Mucosa of gallbladder (tissue), 1 donor: ENCODE measurements at places on chromosomes 3 and 15. TPM values are rescaled to one million over a fixed set of nuclear protein-coding genes. Genes with fewer than 3 reads are reported as not detected.

DNA sequence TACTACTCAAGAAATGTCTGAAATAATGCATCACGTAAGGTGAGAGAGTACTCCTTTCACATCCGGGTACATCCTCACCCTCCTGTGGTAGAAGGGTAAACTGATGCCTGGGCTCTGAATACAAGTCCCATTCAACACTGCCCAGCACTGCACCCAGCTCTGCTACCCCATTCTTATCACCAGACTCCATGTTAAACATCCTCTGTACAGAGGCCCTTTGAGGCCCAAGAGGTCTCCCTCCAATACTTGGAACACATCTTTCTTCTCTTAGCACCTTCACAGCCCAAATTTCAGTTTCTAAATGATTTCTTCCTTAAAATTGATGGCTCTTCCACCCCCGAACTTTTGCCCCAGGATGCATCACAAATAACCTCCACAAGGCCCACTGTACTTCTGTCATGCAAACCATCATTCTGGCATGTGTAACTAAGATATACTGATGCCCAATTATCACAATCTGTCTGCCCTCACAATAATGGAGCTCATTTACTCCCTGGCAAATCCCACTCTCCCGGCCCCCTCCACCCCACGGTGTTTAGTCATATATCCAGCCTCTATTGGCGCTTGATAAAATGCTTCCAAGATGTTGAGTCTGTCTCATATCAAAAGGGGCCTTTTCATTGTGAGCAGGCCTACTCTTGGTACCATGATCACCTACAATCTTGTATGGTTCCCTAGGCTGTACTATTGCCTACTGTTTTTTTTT, 12.6 kb upstream of the GPX1 start:
- no peak for DNase-seq

- no peak for DNase-seq
These were observed 1213.9 kb downstream of the OTOL1 start for GRCh38 chr3:162710332-162711112.

- DNase-seq = no peak
These were observed 486 bp downstream of the LSG1 start for GRCh38 chr3:194671511-194671899.

DNA sequence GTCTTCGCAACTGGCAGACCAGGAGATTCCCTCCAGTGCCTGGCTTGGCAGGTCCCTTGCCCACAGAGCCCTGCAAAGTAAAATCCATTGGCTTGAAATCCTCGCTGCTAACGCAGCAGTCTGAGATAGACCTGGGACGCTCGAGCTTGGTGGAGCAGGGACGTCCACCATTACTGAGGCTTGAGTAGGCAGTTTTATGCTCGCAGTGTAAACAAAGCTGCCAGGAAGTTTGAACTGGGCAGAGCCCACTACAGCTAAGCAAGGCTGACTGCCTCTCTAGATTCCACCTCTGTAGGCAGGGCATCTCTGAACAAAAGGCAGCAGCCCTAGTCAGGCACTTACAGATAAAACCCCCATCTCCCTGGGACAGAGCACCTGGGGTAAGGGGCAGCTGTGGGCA, 205.0 kb upstream of the MME start:
- no peak for DNase-seq

GRCh38 chr15:88385078-88385700, 82.0 kb downstream of the MRPL46 start:
- DNase-seq = no peak

- no peak for DNase-seq
These were observed 183.9 kb downstream of the SHQ1 start for GRCh38 chr3:72664184-72664975.

- no peak for DNase-seq
These were observed 5.3 kb downstream of the ZNF501 start for GRCh38 chr3:44734646-44735168.

DNA sequence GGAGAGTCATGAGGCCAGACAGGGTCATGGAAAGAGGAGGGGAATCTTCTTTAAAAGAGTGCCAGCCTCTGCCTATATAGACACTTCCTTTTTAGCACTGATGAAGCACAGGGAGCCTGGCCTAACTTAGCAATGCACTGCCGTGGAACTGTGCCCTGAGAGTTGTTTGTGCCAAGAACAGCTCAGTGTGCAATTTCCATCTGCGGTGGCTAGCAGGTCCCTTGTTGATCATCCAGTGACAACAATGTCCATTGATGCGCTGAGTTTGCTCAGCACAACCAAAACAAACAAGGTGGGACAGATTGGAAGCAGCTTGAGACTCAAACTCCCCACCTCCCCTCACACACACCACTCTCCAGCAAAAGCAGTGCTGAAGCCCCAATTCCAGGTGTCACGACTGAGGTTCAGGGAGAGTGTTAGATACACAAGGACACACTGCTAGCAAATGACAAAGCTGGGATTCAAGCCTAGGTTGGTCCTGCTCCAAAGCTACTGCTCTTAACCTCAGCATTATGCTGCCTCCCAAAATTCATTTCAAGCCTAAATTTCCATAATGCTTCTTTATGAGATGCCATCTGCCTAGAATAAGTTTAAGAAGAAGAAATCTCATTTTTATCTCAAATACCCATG, 316.6 kb upstream of the UBE2E2 start:
- no peak for DNase-seq

GRCh38 chr3:177195242-177195991, 1.9 kb downstream of the TBL1XR1 start:
- DNase-seq = no peak

- no peak for DNase-seq
These were observed 56.1 kb upstream of the C3orf49 start for GRCh38 chr3:63762934-63763550.

- DNase-seq = no peak
These were observed 45.8 kb downstream of the CEP152 start for GRCh38 chr15:48765022-48765421.

- no peak for DNase-seq
These were observed 7.3 kb upstream of the FURIN start for GRCh38 chr15:90860942-90861675.

DNA sequence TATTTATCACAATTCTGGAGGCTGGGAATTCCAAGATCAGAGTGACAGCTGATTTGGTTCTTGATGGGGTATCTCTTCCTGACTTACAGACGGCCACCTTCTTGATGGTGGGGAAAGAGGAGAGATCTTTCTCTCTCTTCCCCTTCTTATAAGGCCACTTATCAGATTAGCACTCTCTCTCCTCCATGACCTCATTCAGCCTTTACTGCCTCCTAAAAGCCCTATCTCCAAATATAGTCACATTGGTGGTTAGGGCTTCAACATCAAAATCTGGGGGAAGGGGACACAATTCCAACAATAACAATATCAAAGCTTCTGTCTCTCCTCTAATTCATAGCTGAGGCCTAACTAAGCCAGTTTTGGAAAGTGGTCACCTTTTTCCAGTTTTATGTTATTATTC, 91.7 kb upstream of the MBNL1 start:
- no peak for DNase-seq

DNA sequence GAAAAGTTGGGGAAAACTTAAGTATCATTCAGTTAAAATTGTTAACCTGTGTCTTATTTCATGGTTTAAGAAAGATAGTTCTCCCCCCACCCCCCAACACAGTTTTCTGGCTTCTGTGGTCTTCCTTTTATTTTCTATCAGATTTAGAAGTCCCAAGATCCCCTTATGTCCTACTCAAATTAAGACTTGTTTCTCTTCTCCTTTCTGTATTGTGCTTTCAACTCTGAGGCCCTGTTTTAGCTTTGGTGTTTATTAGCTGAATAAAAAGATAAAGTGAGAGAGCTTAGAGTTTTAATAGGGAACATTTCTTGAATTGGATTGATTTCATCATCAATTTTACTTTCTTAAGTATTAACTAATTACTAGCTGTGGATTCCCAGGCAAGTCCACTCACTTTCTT, 62.6 kb downstream of the AKAP13 start:
- DNase-seq = no peak

DNA sequence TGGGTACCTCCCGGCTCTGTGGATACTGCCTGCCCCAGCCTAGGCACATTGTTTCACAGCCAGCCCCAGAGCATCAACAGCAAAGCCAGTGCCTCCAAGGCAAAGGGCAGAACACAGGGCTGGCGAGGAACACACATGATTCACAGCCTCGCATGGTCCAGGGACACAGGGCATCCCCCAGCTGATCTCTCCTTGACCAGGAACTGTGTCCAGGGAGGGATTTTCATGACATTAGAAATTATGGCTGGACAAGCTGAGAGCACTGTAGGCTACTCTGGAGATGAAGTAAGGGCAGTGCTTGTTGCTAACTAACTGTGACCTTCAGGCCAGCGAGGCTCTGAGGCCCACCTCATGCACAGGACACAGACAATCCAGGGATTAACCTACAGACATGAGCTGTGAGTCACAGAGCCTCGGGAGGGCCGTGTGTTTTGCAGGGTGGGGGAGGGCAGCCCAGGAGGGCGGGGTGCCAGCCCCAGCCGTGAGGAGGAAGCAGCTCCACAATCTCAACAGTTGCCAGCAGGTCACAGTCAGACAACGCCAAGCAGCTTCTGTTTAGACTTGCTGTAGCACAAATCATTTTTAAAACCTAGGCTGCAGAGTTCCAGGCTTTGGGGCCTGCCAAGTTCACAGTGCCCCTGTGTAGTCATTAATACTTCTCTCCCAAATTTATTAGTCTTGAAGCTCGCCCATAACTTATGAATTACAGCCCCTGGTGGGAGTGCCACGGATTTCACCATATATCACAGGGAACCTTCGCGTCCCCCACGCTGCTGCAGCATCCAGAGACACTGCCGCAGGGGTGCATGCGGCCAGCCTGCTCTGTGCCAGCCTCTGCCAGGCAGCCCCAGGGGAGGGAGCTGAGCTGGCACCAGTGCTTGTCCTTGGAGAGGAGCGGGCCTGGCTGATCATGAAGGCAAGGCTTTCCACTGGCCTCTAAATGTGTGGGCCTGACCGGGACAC, 114.7 kb downstream of the ETFA start:
- DNase-seq = peak; percentile 78

DNA sequence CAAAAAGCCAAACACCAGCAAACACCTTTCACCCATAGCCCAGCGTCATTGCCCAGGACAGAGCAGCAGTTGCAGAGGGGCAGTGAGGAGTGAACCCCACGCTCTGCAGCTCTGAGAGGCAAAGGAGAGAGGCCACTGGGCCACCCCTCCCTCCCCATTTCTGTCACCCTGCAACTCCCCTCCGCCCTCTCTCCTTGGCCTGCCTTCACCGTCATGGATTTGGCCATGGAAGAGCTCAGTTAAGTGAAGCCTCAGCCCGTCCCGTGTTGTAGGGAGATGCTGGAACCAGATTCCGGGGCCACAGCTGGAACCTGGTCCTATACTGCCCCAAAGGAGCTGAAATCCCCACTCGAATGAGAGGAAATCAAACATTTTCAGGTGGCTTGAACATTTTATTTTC, 21.9 kb downstream of the MRAS start:
- DNase-seq = no peak

The ZIC4 gene
- 0.20 TPM for total RNA-seq

The CASR gene
- 54.0 TPM for total RNA-seq

The CLRN1 gene
- not detected for total RNA-seq

The MLF1 gene
- total RNA-seq = 9.9 TPM

The ALG1L2 gene
- total RNA-seq = 1.2 TPM

The CNTN6 gene
- total RNA-seq = not detected

The TNNC1 gene
- total RNA-seq = 0.81 TPM

The FMN1 gene
- 18.2 TPM for total RNA-seq

The PPP2R3A gene
- 16.9 TPM for total RNA-seq

The BFSP2 gene
- not detected for total RNA-seq

The MESP2 gene
- total RNA-seq = 0.75 TPM

The HOMER2 gene
- 152 TPM for total RNA-seq
